ENCODE measurements at places on chromosomes 1 and 21.

GRCh38 chr1:27057801-27058625 lies 45.4 kb upstream of the TENT5B start:
- DNase-seq = peak; percentile 67

DNA sequence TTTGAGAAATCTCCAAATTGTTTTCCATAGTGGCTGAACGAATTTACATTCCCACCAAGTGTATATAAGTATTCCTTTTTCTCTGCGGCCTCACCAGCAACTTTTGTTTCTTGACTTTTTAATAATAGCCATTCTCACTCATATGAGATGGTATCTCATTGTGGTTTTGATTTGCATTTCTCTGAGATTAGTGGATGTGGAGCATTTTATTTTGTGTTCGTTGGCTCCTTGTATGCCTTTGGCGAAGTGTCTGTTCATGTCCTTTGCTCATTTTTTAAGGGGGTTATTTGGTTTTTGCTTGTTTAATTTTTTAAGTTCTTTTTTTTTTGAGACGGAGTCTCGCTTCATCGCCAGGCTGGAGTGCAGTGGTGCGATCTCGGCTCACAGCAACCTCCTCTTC lies 45.1 kb upstream of the MPC2 start:
- no peak for DNase-seq

GRCh38 chr1:153963850-153964331 lies 554 bp upstream of the SLC39A1 start:
- peak; percentile 62 for DNase-seq

GRCh38 chr1:199945591-199945990 lies 81.9 kb upstream of the NR5A2 start:
- DNase-seq = no peak

- no peak for DNase-seq
Measured at GRCh38 chr1:160068225-160068624, 1.7 kb downstream of the KCNJ10 start.

GRCh38 chr1:230210326-230210980 lies 143.4 kb downstream of the GALNT2 start:
- no peak for DNase-seq

GRCh38 chr1:214280386-214281020 lies 456 bp upstream of the SMYD2 start:
- DNase-seq = peak; percentile 61

- DNase-seq = no peak
Measured at GRCh38 chr1:206557636-206558473, 50.5 kb downstream of the RASSF5 start.

DNA sequence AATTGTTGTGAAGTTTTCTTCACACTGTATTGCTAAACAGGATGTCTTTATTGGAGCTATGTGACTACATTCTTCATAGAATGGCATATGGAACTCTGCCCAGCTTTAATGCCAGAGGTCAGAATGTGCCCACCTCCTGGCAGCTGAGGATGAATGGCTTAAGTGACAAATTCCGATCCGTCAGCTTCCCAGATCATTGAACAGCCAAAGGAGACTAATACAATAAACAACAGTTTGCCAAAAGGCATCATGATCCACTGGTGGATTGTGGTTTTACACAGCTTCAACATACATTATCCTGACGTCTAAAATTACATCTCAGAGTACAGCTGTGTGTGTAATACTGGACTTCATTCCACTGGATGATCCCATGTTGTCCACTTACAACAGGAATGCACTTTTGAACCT lies 68.7 kb upstream of the C1orf105 start:
- DNase-seq = peak; percentile 72

DNA sequence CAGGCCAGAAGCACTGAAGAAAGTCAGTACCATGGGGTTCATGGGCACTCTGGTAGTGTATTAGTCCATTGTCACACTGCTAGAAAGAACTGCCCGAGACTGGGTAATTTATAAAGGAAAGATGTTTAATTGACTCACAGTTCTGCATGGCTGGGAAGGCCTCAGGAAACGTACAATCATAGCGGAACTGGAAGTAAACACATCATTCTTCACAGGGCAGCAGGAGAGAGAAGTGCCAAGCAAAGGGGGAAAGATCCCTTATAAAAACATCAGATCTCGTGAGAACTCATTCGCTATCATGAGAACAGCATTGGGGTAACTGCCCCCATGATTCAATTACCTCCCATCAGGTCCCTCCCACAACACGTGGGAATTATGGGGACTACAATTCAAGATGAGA lies 20.2 kb upstream of the ROR1 start:
- DNase-seq = no peak

DNA sequence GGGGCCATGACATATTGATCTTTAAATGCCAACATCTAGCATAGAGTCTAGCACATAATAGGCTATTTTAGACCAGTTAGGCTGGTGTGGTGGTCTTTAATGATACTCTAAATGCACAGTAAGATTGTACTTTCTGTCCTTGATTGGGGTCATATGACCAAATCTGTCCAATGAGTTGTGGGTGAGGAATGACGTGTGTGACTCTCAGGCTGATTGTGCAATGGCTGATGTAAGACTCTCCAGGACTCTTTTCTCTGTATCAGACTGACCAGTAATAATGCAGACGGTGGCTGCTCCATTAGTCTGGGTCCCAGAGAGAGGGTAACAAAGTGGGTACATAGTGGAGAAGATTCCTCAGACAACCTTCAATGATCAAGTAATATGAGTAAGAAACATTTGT lies 541.6 kb upstream of the CAMK1G start:
- no peak for DNase-seq

GRCh38 chr1:117670976-117671780 lies 65.3 kb downstream of the TENT5C start:
- DNase-seq = no peak

DNA sequence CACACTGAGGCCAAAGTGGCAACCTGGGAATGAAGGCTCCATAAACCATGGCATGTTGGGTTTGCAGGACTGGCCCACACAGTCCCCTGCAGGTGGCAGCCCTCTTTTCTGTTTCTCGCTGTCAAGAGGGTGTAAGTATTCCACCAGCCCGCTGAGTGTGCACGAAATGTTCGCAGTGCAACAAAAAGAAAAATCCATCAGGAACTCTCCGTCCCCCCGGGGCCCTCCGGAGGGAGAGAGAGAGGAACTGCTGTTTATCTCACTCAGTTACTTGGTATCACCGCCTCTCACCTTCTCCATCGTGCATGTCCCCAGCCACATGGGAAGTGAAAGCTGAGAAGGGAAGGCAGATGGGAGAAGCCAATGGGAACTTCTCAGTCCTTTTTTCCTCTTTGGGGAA lies 38.3 kb downstream of the NCF2 start:
- DNase-seq = no peak

All from right hindlimb (tissue), 1 donor.